ENCODE measurements at places on chromosomes 11 and 22.

DNA sequence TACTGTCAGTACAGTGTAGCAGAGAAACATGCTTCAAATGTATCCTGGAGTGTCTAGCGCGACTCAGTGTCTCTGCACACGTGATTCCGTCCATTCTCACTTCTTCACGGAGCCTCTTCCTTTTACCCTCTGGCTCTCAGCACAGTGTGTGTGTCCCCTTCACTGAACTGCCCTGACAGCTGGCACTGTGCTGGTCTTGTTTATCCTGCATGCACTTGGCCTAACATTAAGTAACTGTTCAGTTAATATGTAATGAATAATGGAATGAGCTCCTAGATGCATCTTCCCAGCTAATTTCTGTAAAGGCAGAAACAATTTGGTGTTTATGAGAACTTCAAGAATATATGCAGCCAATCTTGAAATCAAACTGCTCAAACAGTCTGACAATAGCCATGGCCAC is 44.4 kb downstream of the KMT5B start:
- no peak for DNase-seq

GRCh38 chr11:18005376-18006129 is 7.3 kb downstream of the SERGEF start:
- no peak for DNase-seq

DNA sequence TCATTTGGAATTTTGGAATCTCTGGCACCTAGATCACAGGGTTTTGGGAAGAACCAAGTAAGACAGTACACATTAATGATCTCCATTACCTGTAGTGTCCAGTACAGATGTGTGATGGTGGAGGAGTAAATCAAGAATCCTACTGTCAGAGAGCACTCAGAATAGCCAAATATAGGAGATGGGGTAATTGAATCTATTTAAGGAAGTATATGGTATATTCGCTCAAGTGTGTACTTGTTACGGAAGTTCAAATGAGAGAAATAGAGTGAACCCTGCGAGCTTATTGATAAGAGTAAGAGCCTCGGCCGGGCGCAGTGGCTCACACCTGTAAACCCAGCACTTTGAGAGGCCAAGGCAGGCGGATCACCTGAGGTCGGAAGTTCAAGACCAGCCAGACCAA is 2.2 kb downstream of the SPCS2 start:
- no peak for DNase-seq

DNA sequence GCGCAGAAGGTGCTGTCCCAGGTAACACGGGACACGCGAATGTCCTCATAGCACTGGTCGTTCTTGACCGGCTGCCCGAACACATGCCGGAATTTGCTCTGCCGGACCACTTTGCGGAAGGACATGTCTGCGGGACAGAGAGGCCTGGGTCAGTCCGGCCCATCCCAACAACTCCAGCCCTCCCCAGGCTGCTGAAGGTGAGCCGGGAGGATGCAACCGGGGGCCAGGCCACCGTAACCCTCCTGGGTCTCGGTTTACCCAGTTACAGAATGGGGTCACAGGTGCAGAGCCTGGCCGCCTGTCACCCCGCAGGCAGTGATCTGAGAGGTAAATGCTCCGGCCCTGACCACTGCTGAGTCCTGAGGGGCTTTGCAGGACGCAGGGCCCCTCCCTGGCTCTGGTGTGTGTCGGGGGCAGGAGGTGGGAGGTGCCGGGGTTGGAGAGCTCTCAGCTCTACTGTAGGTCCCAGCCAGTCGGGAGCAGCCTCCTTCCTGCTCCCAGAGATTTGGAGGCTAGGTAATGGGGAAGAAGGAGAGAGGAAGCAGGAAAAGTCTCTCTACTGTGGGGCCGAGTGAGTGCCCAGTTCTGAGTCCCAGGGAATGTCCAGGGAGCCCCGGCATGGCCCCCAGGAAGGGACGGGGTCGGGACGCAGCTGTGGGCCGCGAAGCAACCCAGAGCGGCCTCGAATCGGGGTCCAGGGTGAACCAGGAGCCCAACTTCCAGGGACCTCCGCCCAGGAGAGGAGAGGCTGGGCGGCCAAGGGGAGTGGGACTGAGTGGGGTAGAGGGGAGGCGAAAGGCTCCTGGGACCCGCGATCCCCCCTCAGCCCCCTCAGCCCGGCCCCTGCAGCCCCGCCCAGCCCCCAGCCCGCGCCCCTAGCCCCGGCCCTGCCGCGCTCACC is 522 bp downstream of the CORO1B start:
- DNase-seq: no peak

DNA sequence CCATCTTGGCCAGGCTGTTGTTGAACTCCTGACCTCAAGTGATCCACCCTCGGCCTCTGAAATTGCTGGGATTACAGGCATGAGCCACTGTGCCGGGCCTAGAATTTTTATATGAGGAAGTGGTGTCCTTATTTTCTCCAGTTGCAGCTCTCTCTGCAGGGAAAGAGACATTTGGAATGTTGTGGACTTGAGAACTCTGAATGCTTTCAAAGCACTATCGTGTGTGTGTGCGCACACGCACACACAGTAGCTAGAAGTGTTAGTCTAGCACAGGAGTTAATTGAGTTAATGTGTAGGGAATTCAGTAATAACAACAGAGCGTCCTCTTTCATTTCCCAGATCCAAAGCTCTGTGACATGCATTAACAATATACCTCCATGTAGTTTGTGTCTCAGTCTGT is 164.0 kb upstream of the RASSF10 start:
- DNase-seq: no peak

DNA sequence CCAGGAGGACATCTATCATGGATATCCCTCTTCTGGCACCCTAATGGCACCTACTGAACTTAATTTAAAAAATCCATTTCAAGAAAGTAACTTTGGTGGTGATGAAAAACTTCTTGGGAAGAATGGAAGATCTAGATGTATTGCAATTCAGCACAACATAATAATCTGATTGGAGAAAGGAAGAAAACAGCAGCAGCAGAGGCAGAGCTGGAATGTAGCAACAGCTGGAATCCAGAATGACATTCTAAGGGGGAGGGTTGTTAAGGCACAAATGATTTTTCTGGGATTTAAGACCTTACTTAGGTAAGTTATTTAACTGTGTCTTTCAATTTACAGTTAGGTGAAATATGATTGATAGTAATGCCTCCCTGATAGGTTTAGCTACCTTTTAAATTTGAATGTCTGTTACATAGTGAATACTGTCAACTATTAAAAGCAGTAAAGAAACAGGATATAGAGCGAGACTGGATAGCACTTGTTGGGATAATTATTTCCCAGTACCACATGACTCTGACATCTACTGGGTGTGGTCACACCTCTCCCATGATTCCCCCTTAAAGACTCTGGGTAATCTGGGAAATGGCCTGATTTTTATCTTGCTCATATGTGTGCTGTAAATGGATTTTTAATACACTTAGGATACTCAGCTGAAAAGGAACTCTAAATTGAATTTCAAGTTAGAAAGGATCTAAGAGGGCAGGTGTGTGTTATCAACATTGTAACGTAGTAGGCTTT is 11.7 kb downstream of the CAPRIN1 start:
- no peak for DNase-seq

DNA sequence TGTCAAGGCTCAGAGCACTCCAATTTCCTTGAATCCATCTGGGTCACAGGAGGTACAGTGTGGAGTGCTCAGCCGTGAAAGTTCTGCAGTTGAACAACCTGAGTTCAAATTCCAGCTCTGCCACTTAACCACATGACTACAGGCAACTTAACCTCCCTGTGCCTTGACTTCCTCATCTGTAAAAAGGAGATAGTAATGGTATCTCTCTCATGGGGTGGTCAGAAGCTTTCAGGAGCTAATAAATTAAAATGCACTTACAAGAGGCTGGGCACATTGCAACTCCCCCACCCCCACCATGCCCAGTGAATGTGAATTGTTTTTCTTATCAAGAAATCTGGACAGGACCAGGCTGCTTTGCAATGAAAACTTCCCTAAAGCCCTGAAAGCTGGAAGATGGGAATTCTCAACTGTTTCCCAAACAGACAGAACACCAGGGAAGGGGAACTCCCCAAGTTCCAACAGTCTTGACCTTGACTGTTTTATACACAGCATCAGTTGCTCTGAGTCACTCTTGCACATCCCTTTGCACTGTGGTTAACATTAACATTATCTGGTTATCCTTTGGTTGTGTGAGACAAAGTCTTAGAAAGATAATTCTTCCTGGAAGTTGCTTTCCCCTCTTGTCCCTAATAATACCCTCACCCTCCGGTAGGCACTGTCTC is 137.0 kb downstream of the SLC1A2 start:
- DNase-seq: no peak

DNA sequence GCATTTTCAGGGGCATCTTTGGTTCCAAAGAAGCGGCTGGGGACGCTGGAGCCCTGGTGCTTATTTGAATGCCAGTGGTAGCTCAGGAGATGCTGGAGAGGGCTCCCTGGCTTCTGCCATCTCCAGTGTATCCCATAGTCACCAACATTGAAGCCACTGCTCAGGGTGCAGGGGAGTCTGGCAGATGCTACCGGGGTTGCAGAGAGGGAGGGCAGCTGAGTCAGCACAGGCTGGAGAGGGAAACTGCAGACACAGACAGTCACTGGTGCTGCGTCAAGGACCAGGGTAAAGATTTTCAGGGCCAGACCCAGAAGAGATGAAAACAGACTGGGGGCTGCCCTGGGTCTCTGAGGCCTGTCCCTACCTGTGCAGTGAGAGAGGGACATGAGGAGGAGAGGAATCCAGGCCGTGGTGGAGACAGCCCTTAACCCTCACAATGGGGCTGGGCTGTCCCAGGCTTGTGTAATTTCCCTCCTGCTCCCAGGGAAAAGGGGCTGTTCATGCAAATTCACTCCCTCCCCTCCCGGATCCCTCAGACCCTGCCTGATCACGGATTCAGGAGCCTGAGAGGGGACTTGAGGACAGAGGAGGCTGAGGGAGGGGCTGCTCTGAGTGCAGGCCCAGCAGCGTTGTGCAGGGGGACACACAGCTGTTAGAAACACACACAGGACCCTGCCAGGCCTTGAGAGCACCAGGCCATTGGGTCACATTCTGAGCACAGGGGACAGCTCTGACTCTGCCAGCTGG is 126.9 kb upstream of the GRK3 start:
- no peak for DNase-seq

- DNase-seq: no peak
These were observed 18.6 kb downstream of the TSKU start for GRCh38 chr11:76801736-76802135.

GRCh38 chr11:122205036-122205435 is 89.0 kb upstream of the BLID start:
- DNase-seq: no peak

Data from activated CD8-positive, alpha-beta memory T cell treated with anti-CD3 and anti-CD28 coated beads, Interleukin-2, amount 50 U/mL, for 4 hours (primary cell).